Urothelium cell line (cell line): ENCODE measurements at places on chromosomes 4 and X.

GRCh38 chrX:19360903-19361302, 17.2 kb downstream of the PDHA1 start:
- DNase-seq: no peak

GRCh38 chr4:27836523-27836922, 975.9 kb downstream of the STIM2 start:
- no peak for DNase-seq

DNA sequence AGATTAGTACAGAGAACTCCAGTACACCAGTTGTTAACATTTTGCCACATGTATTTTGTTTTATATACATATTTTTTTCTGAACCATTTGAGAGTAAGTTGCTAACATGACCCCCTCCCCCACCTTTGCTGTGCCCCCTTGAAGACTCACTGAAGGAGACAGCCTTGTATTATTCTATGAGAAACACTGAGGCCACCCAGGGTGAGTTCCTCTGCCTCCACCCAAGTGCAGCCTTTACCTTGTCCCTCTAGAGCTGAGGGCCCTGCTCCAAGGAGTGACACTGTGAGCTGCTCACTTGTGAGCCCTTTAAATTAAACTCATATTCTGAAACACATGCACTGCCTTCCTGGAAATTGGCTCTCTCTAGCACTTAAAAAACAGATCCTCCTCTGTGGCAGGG, 21.1 kb downstream of the KIT start:
- no peak for DNase-seq

GRCh38 chr4:102707150-102707549, 53.6 kb downstream of the MANBA start:
- no peak for DNase-seq

GRCh38 chr4:683982-684622, 4.8 kb downstream of the SLC49A3 start:
- peak; percentile 30 for DNase-seq

DNA sequence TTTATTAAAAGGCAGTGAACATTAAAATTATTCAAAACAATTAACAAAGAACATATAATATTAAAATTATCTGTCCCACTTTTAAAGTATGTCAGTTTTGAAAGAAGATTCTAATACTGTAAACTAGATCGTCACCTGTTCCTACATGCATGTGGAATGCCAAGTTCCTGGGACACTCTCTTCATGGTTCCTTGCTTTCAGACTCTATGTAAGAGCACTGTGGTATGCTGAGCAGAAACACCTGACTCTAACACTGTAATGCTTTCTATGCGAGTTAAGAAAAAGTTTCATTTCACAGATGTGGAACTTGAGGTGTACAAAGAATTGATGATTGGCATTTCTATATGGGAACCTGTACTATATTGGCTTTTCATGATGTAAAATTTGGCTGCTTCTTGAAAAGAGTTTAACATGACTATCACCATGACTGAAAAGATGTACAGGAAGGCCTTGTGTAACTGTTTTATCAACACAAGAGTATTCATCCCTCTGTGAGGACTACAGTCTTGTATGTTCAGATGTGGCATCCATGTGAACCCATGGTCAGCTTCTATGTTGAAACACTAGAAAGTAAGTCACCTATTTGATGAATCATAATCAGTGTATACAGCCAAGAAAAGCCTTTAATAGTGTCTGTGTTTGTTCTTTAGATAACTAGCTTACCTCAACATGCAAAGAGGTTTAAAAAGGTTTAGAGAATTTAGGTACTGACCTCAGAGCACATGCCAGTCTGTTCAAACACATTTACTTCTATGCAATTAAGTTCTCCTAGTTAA, 354.5 kb downstream of the ARHGAP24 start:
- DNase-seq: no peak

- DNase-seq: peak; percentile 26
These were observed 1.4 kb downstream of the AR start for GRCh38 chrX:67545036-67545821.

GRCh38 chr4:80008351-80008750, 64.7 kb downstream of the ANTXR2 start:
- DNase-seq: no peak

- no peak for DNase-seq
These were observed 41.1 kb downstream of the CRMP1 start for GRCh38 chr4:5851637-5852301.

DNA sequence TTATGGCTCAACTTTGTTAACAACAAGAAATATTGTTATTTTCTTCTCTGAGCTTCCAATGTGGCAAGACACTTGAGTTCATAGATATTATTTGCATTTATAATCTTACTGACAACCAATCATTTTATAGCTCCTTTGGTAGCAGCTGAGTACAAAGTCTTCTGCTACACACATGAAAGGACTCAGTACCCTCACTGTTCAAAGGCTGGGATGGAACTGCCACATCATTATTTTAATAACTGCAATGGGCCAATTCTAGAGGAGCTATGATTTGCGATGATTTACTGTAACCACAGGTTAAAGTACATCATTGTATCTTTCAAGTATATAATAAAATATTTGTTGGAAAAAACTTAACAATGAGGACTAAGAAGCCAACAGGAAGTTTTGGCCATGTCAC, 10.9 kb downstream of the MTTP start:
- DNase-seq: no peak

- no peak for DNase-seq
These were observed 87.8 kb downstream of the SPRY1 start for GRCh38 chr4:123484291-123484926.

DNA sequence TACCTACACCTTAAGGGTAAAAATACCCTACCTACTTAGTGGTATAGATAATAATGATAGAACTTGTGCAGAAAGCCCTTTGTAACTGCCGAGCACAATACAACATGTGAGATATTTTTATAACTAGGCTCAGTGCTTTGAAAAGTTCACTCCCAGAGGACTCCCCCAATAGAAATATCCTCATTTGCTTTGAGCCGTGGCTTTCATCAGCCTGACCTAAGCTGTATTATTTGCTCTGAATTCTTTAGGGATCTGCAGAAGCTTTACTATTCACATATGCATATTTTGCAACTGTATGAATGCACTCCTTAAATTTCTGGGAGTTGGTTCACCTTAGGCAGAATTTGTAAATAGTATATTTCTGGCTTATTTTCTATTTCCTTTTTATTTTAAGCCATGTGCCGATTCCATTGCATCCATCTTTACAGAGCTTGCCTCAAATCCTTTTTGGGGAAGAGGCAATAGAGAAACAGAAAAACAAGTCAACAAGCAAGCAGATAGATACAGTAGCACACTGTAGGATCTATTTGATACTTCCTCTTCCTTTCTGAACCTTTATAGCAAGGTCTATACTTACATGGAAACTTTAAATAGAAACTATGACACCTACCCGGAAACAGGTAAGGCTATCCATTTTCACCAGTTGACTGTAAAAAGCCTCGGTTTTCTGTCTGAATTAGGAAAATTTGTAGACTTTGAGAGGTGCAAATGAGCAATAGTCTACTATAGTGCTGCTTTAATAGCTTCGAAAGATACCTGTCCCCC, 242.5 kb upstream of the VCX3A start:
- no peak for DNase-seq

- DNase-seq: no peak
These were observed 194.7 kb downstream of the CPEB2 start for GRCh38 chr4:15197005-15197404.

DNA sequence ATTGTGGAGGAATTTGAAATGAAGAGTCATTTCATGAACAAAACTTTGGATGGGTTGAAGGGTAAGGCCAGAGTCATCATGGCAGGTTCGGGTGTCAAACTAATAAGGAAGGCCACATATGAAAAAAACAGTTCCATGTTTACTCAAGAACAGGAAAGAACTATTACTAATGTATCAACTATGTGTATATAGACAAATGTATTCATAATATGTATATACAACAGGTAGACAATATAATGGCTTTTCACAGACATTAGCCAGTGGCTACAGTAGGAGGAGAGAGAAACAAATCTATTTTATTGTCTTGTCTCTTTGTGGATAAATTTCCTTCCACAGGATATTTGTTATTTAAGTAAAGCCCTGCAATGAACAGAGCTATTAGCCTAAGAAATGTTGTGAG, 101.1 kb downstream of the CBLL2 start:
- DNase-seq: no peak

DNA sequence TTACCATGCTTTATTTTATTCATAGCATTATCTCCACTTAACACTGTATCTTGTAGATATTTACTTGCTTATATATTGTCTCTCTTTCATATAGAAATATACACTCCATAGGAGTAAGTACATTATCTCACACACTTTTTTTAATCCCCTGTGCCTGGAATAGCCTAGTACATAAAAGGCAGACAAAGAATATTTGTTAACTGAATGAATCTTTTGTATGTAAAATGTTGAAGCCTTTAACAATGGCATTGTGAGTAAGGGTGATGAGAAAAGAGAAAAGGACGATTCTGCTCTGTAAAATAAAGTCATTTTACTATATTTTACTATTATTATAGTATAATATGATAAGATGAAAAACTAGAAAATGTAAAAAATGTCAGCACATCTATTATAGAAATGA, 97.7 kb upstream of the PDHA2 start:
- DNase-seq: no peak

DNA sequence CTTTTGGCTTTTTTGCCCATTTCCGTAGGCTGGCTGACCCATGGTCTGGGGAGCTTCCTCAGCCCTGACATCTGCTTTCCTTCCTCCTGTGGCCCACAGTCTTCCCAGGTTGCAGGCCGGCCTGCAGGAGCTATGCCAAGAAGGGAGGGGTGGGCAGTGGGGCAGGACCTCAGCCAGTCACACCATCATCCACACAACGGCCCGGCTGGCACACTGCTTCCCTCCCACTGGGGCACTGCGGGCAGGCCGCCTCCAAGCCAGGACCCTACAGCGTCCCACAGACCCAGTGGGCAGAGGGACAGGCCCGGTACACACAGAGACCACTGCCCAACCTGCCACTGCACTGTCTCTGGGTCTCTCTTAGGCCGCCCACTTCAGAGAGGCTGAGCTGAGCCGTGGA, 38.0 kb downstream of the CTBP1 start:
- DNase-seq: no peak

DNA sequence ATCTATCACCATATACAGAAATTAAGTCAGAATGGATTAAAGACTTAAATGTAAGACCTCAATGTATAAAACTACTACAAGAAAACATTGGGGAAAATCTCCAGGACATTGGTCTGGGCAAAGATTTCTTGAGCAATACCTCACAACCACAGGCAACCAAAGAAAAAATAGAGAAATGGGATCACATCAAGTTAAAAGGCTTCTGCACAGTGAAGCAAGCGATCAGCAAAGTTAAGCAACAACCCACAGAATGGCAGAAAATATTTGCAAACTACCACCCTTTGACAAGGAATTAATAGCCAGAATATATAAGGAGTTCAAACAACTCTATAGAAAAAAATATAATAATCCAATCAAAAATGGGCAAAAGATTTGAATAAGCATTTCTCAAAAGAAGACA, 236.9 kb upstream of the EMCN start:
- DNase-seq: no peak

GRCh38 chr4:182564724-182565369, 321.6 kb downstream of the TENM3 start:
- DNase-seq: no peak

DNA sequence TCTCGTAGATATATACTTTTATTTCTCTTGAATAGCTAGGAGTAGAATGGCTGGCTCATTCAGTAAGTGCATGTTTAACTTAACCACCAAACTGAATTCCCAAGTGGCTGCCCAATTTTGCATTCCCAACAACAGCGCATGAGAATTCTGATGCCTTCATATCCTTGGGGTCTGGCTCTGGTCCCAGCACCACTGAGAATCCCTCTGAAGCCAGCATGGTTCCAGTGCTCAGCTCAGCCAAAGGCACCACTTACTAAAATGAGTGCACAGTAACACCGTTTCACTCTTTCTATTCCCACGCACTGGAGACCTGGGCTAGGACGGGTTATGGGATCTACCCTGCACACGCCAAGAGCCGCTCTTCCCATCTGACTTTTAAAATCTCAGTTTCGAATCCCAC, 60.4 kb downstream of the CASP3 start:
- no peak for DNase-seq

DNA sequence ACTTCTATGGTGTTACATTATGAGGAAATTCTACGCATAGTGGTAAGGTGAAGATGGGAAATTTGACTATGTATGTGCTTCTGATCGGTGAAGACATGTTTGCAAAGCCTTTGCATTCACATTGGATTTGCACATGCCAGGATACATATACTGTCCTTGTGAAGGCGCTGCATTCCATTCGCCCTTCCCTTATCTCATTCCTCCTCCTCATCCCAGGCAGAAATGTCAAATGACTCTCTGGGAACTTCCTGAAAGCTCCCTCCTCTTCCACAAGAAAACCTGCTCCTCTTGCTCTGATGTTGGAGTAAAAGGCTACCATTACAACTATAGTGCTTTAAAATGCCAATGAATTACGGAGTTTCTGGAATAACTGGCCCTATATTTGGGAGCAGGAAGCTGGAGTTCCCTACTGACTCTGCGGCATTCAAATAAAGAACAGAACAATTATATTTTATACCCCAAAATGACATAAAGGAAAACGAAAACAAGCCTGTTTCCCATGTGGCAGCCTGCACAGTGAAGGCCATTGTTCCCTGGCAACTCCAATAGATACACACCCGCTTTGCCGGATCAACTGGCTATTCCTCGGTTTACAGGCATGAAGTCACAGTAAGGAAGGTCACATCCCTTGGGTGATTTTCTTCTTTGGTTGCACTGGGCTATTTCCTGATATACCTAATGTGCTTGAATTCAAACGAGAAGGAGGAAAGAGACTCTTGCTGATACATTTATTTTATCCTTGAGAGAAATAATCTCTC, 84.5 kb downstream of the AREG start:
- no peak for DNase-seq

- DNase-seq: no peak
These were observed 296.9 kb downstream of the GRID2 start for GRCh38 chr4:92600638-92601037.

- no peak for DNase-seq
These were observed 119.0 kb upstream of the PDLIM3 start for GRCh38 chr4:185654311-185654710.

DNA sequence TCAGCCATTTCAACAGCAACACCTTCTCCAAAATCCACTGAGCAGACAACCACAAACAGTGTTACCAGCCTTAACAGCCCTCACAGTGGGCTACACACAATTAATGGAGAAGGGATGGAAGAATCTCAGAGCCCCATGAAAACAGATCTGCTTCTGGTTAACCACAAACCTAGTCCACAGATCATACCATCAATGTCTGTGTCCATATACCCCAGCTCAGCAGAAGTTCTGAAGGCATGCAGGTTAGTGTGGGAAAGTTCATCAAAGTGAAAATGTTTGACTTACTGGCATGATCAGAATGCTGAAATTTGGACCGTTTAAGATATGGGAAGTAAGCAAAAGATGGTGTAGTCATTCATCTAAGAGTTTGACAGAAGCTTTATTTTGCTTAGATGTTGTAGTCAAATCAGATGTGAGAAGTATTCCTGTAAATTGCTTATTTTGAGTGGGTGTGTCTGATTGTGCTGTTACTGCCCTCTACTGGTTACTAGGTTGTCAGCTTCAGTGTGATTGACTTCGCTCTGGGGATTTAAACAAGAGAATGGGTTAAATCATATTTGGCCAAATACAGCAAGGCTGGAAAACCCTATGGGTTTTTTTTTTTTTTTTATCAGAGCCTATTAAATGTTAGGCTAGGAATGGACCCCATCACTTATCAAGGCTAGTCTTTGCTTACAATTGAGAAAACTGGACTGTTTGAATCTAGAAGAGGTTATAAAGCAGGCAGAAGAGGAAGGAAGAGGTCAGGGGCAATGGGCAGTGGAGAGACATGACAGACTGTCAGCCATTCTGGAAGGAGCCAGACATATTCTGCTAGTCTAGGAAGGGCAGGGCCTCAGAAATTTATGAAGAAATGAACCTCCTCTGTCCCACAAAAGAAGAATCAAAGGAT, 130.3 kb downstream of the DIPK2B start:
- DNase-seq: peak; percentile 12
